Activated CD8-positive, alpha-beta T cell treated with anti-CD3 and anti-CD28 coated beads, Interleukin-2, amount 10 ng/mL, durations not matched to agents 7 days and 5 days (primary cell): ENCODE measurements at places on chromosomes 2 and 18.

DNA sequence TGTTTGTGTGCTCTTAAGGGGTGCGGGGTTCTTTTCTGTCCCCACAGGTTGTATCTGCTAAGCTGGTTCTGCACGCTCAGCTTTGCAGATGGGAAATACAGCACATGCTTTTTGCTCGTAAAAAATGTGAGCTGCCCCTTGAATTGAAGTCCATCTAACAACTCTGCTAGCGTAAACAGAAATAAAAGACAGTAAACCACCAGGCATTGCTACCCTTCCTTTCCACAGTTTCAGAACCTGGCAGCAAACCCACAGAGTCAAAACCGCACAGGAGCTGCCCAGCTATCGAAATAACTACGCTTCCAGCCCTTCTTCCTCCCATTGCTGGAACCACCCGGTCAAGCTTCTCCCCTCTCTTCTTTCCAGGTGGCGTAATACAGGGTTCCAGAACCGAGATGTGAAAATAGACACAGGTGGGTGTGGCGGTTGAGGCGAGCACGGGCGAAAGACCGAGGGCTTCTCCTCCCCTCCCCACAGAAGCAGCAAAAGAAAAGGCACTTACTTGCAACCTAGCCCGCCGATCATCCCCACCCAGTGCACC, 479 bp downstream of the SCN9A start:
- no peak overlapping the region for H3K27ac ChIP-seq
- H3K36me3 ChIP-seq = no peaks in the 10 kb centered on the region
- peaks cover 41% of the 10 kb centered on the region for H3K27me3 ChIP-seq
- no peak for DNase-seq
- H3K4me3 ChIP-seq = peak overlapping the region; percentile 65

DNA sequence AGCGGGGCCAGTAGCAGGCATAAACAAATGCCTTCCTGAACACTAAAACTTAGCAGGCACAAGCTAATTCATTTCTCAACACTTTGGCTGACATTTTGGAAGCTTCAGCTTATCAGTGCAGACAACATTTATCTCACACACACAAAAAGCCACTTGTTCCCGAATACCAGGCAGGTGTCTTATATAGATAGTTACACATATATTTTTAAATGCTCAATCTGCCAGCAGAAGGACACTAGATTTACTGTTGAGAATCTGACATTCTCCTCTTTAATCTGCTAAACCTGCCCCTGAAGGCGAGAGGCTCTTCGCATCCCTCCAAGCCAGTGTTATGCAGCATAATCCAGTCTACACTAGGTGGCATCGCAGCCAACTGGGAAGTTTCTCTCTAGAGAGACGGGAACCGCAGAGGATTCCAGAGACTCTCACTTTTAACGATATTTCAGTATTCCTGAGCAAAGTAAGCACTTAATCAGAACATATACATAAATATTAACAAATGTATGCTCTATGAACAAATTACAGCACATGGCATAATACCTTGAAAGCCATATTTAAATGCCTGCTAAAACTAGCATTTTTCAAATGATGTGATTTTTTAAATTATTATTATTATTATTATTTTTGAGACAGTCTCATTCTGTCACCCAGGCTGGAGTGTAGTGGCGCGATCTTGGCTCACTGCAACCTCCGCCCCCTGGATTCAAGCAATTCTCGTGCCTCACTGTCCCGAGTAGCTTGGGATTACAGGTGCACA, 90.2 kb upstream of the SCG2 start:
- no peak overlapping the region for H3K27ac ChIP-seq
- no peaks in the 10 kb centered on the region for H3K36me3 ChIP-seq
- no peaks in the 10 kb centered on the region for H3K4me1 ChIP-seq

- no peaks in the 10 kb centered on the region for H3K27me3 ChIP-seq
- H3K4me1 ChIP-seq = no peaks in the 10 kb centered on the region
- H3K27ac ChIP-seq = no peak overlapping the region
- DNase-seq = no peak
Observed at GRCh38 chr2:121211251-121211650, 73.8 kb downstream of the TFCP2L1 start.

DNA sequence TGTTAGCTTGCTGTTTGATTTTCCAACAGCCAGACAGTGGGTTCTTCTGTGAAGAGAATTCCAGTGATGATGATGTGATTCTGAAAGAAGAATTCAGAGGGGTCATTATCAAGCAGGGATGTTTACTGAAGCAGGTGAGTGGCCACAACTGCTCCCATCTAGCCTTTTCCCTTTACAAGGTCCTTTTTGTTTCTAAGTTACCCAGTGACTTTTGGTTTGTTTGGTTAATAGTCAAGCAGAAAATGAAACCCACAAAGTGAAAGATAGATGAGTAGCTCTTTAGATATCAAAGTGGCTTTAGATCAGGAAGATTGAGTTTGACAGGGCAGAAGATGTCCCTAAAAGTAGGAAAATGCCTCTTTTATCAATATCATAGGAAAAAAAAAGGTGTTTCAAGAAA, 23.3 kb downstream of the PLEK start:
- H3K4me1 ChIP-seq = peaks cover 37% of the 10 kb centered on the region
- H3K4me3 ChIP-seq = peak overlapping the region; percentile 42
- peak overlapping the region; percentile 84 for H3K27ac ChIP-seq
- no peak for DNase-seq

DNA sequence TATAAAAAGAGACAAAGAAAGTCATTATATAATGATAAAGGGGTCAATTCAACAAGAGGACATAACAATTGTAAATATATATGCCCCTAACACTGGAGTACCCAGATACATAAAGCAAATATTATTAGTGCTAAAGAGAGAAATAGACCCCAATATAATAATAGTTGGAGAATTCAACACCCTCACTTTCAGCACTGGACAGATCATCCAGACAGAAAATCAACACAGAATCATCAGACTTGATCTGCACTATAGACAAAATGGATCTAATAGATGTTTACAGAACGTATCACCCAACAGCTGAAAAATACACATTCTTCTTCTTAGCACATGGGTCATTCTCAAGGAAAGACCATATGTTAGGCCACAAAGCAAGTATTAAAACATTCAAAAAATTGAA, 31.7 kb downstream of the CLHC1 start:
- no peak overlapping the region for H3K4me3 ChIP-seq
- H3K27ac ChIP-seq = no peak overlapping the region
- no peaks in the 10 kb centered on the region for H3K4me1 ChIP-seq
- DNase-seq = no peak
- no peaks in the 10 kb centered on the region for H3K27me3 ChIP-seq

- no peaks in the 10 kb centered on the region for H3K27me3 ChIP-seq
- peaks cover 72% of the 10 kb centered on the region for H3K36me3 ChIP-seq
- H3K4me3 ChIP-seq = no peak overlapping the region
- DNase-seq = no peak
Observed at GRCh38 chr2:216179015-216179414, 69.9 kb downstream of the XRCC5 start.

GRCh38 chr2:161486111-161486510, 70.0 kb downstream of the TBR1 start:
- no peak for DNase-seq
- no peak overlapping the region for H3K27ac ChIP-seq
- no peaks in the 10 kb centered on the region for H3K4me1 ChIP-seq
- no peak overlapping the region for H3K4me3 ChIP-seq
- H3K27me3 ChIP-seq = peaks cover 15% of the 10 kb centered on the region
- no peaks in the 10 kb centered on the region for H3K36me3 ChIP-seq

- H3K36me3 ChIP-seq = peaks cover 4% of the 10 kb centered on the region
- no peak overlapping the region for H3K27ac ChIP-seq
- H3K4me1 ChIP-seq = peaks cover 8% of the 10 kb centered on the region
Observed at GRCh38 chr18:77248873-77249568, 627 bp upstream of the GALR1 start.

DNA sequence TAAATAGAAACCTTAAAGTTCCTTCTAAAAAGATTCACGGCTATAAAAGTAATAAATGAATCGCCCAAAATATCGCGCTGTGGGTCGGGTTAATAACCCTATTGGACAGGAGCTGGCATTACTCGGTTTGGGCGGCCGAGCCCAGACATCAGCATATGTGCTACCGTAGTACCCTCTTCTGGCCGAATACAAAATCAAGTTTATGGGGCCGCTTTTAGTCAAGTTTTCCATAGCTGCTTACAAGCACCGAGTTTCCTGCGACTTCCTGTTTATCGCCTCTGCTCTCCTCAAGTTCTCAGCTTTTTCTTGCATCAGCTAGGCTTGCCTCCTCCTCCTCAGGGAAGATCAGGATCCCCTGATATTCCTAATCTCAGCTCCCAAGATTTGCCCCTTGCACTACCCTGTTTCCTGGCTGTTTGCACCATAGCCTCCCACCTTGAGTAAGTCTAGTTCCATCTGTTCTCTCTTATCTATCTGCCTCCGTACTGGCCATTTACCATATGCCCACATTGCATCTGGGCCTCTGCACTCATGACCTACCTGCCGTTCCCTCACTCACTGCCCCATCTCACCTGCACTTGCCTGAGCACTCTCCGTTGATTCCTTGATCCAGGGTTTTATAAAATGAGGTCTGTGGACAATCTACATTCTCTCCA, 56.1 kb downstream of the SLC35F5 start:
- peak overlapping the region; percentile 82 for H3K27ac ChIP-seq

- DNase-seq = no peak
- peaks cover 15% of the 10 kb centered on the region for H3K4me1 ChIP-seq
- H3K27me3 ChIP-seq = no peaks in the 10 kb centered on the region
Observed at GRCh38 chr2:46171996-46172546, 125.1 kb upstream of the EPAS1 start.

- peak overlapping the region; percentile 25 for H3K27ac ChIP-seq
- peak; percentile 20 for DNase-seq
- H3K4me1 ChIP-seq = peaks cover 70% of the 10 kb centered on the region
- peak overlapping the region; percentile 64 for H3K4me3 ChIP-seq
- no peaks in the 10 kb centered on the region for H3K27me3 ChIP-seq
- H3K36me3 ChIP-seq = no peaks in the 10 kb centered on the region
Observed at GRCh38 chr2:96532641-96533291, 3.8 kb upstream of the ARID5A start.

GRCh38 chr2:218478544-218478943, 59.6 kb downstream of the VIL1 start:
- H3K4me1 ChIP-seq = peaks cover 11% of the 10 kb centered on the region
- no peaks in the 10 kb centered on the region for H3K27me3 ChIP-seq
- peaks cover 56% of the 10 kb centered on the region for H3K36me3 ChIP-seq
- H3K27ac ChIP-seq = no peak overlapping the region
- no peak for DNase-seq
- H3K4me3 ChIP-seq = no peak overlapping the region

GRCh38 chr2:204012072-204012653, 75.6 kb downstream of the ICOS start:
- no peak overlapping the region for H3K4me3 ChIP-seq
- H3K36me3 ChIP-seq = peaks cover 7% of the 10 kb centered on the region
- H3K27ac ChIP-seq = no peak overlapping the region
- peaks cover 14% of the 10 kb centered on the region for H3K4me1 ChIP-seq

DNA sequence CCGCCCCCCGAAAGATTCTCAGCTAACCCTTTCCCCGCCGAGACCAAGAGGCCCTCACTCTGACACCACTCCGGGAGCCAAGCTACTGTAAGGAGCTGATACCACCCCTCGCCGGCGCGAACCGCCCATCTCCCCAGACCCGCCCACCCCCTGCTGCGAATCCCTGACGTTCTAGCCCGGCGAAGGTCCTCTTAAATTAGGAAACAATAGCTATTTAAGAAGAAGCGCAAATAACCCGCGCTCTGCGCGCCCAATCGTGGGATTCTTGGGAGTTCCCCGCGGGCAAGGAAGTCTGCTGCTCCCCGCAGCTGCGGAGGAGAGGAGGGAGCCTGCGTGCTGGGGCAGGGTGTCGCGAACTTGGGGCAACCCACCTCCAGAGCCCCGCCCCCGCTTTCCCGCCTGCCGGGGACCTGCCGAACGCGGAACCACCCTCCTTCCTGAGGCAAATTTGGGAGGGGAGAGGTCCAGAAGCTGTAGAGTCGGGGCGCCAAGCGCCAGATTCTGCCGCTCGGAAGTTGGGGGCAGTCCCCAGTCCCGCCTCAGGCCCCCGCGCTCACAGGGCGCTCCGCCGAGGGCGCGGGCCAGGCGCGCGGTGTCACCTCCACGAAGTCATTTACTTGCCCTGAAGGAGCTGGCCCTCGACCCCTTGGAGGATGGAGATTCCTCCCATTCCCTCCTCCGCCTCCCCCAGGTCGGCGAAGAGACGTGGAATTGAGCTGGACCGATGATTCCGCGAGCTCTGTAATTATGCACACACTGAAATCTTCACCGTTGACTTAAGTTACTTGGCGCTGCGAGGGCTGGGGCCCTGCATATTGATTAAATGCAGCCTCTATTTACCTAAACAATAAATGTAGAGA, 8.4 kb upstream of the SP9 start:
- peak overlapping the region; percentile 66 for H3K4me3 ChIP-seq
- DNase-seq = no peak
- peaks cover 79% of the 10 kb centered on the region for H3K27me3 ChIP-seq

- H3K27ac ChIP-seq = peak overlapping the region; percentile 79
- no peaks in the 10 kb centered on the region for H3K4me1 ChIP-seq
- no peaks in the 10 kb centered on the region for H3K27me3 ChIP-seq
- peak overlapping the region; percentile 63 for H3K4me3 ChIP-seq
- H3K36me3 ChIP-seq = no peaks in the 10 kb centered on the region
Observed at GRCh38 chr18:61554117-61554776, 221.0 kb downstream of the CDH20 start.

DNA sequence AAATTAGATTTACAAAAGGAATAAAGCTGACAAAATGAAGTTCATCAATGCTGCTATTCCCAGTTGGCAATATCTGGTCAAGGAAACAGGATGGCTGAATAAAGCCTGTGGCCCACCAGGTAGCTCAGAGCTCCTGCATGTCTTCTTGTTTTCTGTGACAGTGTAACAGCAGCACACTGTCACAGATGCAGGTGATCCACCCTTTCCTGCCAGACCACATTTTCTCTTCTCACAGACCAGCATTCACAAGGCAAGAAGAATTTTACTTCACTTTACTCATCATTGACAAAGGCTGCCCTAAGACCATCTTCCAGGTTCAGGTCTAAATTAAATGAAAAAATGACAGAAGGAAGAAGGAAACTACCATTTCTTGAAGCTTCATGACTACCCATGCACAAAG, 166.2 kb upstream of the MEIS1 start:
- H3K4me3 ChIP-seq = no peak overlapping the region
- H3K27me3 ChIP-seq = no peaks in the 10 kb centered on the region
- no peak for DNase-seq
- H3K4me1 ChIP-seq = no peaks in the 10 kb centered on the region
- H3K27ac ChIP-seq = no peak overlapping the region

- peaks cover 29% of the 10 kb centered on the region for H3K36me3 ChIP-seq
- no peak overlapping the region for H3K27ac ChIP-seq
- peaks cover 23% of the 10 kb centered on the region for H3K4me1 ChIP-seq
- no peak for DNase-seq
Observed at GRCh38 chr2:195500879-195501278, 156.1 kb upstream of the SLC39A10 start.
